A549 treated with CORT108297 at 1 μM for 4 hours (cell line): ENCODE measurements at places on chromosomes 1 and 21. TPM values are rescaled to one million over a fixed set of nuclear protein-coding genes. Genes with fewer than 3 reads are reported as not detected.

Gene ESRRG
- not detected in 5 replicates for total RNA-seq

Gene UMODL1
- total RNA-seq, result not detected in 5 replicates

Gene ADCY10
- total RNA-seq, result 0.05 to 0.20 TPM (median 0.08 TPM) in 4 of 5 replicates, not detected in the other

Gene HES4
- total RNA-seq, result 20.6 to 68.1 TPM (median 67.3 TPM) in 5 replicates

Gene TRIM62
- 1.5 to 2.6 TPM (median 2.3 TPM) in 5 replicates for total RNA-seq

Gene IARS2
- 89.4 to 121 TPM (median 102 TPM) in 5 replicates for total RNA-seq

Gene CNR2
- not detected in 5 replicates for total RNA-seq

Gene IQCC
- 1.4 to 2.4 TPM (median 1.9 TPM) in 5 replicates for total RNA-seq

Gene IL23R
- total RNA-seq, result not detected in 5 replicates

Gene CD48
- total RNA-seq, result not detected in 5 replicates

Gene LGR6
- total RNA-seq, result 0.35 to 1.1 TPM (median 0.55 TPM) in 5 replicates

Gene ZNF670
- 3.1 to 4.4 TPM (median 3.4 TPM) in 5 replicates for total RNA-seq

Gene FAM43B
- total RNA-seq, result 3.3 to 5.9 TPM (median 5.4 TPM) in 5 replicates

Gene FTCD
- total RNA-seq, result 0.12 TPM in 1 of 5 replicates, not detected in the others

Gene S100A12
- total RNA-seq, result not detected in 5 replicates

Gene WNT2B
- 0.18 to 0.38 TPM (median 0.32 TPM) in 5 replicates for total RNA-seq

Gene RFX5
- 23.7 to 28.4 TPM (median 25.6 TPM) in 5 replicates for total RNA-seq

Gene C2CD2
- total RNA-seq, result 7.2 to 10.4 TPM (median 8.6 TPM) in 5 replicates

Gene IL10RB
- 17.9 to 20.5 TPM (median 18.4 TPM) in 5 replicates for total RNA-seq

Gene RIIAD1
- total RNA-seq, result 0.27 TPM in 1 of 5 replicates, not detected in the others

Gene CLIC6
- total RNA-seq, result 0.03 to 0.07 TPM (median 0.05 TPM) in 5 replicates

Gene RSBN1
- 3.6 to 4.5 TPM (median 3.9 TPM) in 5 replicates for total RNA-seq

Gene TAF1A
- total RNA-seq, result 9.5 to 11.7 TPM (median 10.2 TPM) in 5 replicates

Gene CSF3R
- not detected in 5 replicates for total RNA-seq

Gene CLDN19
- total RNA-seq, result not detected in 5 replicates

Gene OR2T33
- total RNA-seq, result not detected in 5 replicates

Gene S100A7A
- total RNA-seq, result not detected in 5 replicates

Gene ZNF695
- total RNA-seq, result 2.1 to 2.9 TPM (median 2.5 TPM) in 5 replicates

Gene LCE3E
- total RNA-seq, result 0.16 to 0.17 TPM in 2 of 5 replicates, not detected in the others

Gene NBPF1
- total RNA-seq, result 17.0 to 26.8 TPM (median 24.7 TPM) in 5 replicates

Gene LMOD1
- not detected in 5 replicates for total RNA-seq

Gene FLG2
- not detected in 5 replicates for total RNA-seq

Gene LELP1
- total RNA-seq, result not detected in 5 replicates

Gene S1PR1
- 0.05 to 0.13 TPM (median 0.06 TPM) in 5 replicates for total RNA-seq
